ENCODE measurements at places on chromosomes 12 and 14. TPM values are rescaled to one million over a fixed set of nuclear protein-coding genes. Genes with fewer than 3 reads are reported as not detected.

The NGB gene
- total RNA-seq = not detected

The TRPV4 gene
- 0.54 TPM for total RNA-seq

DNA sequence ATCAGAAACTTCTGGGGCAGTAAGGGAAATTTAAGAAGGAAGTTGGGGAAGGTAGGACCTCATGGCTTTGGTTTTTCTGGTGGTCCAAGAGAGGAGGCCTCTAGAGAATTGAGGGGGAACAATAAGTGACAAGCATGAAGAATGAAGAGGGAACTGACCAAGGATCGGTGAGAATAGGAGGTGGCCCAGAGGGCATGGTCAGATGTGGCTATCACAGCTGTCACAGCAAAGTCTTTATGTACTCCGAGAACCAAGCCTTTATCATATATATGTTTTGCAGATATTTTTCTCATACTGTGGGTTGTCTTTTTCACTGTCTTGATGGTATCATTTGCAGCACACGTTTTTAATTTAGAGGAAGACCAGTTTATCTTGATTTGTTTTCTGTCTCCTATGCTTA is 64.3 kb downstream of the PPP2R5C start:
- H3K4me3 ChIP-seq = no peak overlapping the region
- H3K4me1 ChIP-seq = no peaks in the 10 kb centered on the region
- DNase-seq = no peak
- H3K36me3 ChIP-seq = no peaks in the 10 kb centered on the region
- H3K27ac ChIP-seq = no peak overlapping the region
- no peaks in the 10 kb centered on the region for H3K27me3 ChIP-seq

GRCh38 chr12:96882862-96883261 is 24.2 kb upstream of the NEDD1 start:
- no peaks in the 10 kb centered on the region for H3K36me3 ChIP-seq
- no peak overlapping the region for H3K4me3 ChIP-seq
- H3K4me1 ChIP-seq = no peaks in the 10 kb centered on the region
- no peak for DNase-seq

GRCh38 chr12:98406378-98406777 is 109.0 kb upstream of the TMPO start:
- H3K4me3 ChIP-seq = no peak overlapping the region
- H3K36me3 ChIP-seq = no peaks in the 10 kb centered on the region
- H3K27ac ChIP-seq = no peak overlapping the region
- H3K27me3 ChIP-seq = no peaks in the 10 kb centered on the region
- DNase-seq = no peak
- H3K4me1 ChIP-seq = peaks cover 33% of the 10 kb centered on the region

Data from HCT116 (cell line).